ENCODE measurements at places on chromosomes 3 and 15.

DNA sequence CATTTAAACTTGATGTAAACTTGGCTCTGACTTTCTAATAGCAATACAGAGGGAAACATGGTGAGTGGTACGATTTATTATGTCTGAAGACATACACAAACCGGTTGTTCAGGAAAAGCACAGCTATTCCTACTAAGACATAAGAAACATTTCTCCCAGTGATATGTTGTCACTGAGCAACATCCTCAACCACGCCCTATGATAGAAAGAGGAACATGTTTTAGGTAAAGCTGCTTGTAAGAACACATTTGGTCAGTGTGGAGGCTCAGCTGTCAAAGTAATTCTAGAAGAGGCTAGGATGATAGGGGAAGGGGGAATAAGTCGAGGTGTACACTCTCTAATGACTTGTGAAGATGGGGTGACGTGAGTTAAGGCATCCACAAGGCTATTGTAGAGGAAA is 42.7 kb upstream of the B3GNT5 start:
- DNase-seq = no peak

DNA sequence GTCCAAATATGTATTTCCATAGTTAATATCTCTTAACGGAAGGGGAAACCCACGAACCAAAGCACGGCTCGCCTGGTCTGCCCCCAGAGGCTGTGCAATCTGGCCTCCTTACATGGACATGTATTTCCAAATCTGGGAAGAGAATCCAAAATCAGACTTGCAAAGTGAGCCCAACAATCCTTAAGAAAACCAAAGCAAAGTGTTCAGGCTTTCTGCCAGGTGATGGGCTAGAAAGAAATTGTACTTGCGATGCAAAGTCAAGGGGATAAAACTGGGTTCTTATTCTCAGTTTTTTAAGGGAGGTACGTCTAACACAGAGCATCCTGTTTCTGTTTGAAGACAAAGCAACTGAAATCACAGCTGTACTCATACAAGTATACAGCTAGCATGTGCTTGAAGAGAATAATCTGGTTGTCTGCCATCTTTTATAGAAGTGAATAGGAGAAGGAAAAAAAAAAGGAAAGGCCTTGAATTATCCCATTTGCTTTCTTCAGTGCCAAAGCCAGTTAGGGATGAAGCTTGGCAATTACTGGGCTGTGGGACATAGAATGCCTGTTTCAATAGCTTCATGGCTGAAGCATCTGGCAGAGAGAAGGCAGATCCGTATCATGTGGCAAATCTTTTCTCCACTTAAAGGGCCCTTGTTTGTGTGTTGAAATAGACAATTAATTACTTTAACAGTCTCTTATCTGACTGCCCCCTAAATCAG is 48.4 kb downstream of the LRIG1 start:
- DNase-seq = no peak

- DNase-seq = no peak
Measured at GRCh38 chr3:30470496-30470895, 135.9 kb upstream of the TGFBR2 start.

DNA sequence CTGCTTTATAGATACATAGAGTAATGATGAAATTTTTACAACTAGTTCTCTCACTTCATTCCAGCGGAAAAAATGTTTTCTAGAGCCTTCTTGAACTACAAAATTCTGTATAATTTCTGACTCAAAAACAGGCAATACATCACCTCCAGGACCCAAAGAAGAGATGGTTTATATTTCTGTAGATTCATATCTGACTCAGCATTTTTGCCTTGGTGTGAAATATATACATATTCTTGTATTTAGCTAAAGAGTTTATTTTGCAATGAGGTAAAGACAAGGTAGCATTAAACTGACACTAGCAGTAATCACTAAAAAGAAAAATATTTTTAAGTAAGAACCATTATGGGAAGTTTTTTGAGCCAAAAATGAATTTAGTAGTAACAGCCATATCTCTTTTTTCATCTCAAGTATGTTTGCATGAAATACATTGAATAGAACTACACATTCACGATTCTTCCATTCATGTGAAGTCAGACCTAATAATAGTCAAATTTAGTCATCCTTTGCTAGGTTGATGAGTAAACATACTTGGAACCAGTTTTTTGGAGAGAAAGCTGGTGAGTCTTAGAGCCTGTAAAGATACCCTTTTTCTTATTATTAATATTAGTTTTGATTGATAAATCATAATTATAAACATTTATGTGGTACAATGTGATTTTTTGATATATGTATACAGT is 31.6 kb downstream of the COL8A1 start:
- DNase-seq = no peak

DNA sequence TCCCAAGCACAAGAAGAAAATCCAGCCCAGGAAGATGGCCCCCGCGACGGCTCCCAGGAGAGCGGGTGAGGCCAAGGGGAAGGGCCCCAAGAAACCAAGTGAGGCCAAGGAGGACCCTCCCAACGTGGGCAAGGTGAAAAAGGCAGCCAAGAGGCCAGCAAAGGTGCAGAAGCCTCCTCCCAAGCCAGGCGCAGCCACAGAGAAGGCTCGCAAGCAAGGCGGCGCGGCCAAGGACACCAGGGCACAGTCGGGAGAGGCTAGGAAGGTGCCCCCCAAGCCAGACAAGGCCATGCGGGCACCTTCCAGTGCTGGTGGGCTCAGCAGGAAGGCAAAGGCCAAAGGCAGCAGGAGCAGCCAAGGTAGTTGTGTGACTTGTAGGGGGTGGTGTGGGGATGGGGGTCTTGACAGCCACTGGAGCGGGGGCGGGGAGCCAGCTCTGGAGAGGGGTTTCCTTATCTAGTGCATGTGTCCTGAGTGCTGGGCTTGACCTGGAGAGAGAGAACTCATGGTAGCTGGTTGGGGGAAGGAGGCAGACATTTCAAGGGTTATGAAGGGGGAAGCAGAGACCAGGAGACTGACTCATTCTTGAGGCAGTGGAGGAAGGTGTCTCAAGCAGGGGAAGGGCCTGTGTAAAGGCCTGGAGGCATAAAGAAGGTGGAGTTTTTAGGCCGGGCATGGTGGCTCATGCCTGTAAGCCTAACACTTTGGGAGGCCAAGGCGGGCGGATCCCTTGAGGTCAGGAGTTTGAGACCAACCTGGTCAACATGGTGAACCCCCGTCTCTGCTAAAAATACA is 6.2 kb downstream of the H1-8 start:
- no peak for DNase-seq

GRCh38 chr3:58742239-58742638 is 75.7 kb upstream of the FAM3D start:
- no peak for DNase-seq

- DNase-seq = no peak
Measured at GRCh38 chr3:111862415-111862814, 3.4 kb downstream of the PHLDB2 start.

GRCh38 chr3:64901522-64901885 is 213.7 kb upstream of the ADAMTS9 start:
- DNase-seq = no peak

- no peak for DNase-seq
Measured at GRCh38 chr15:40904552-40905201, 10.4 kb downstream of the VPS18 start.

GRCh38 chr3:14770591-14770990 is 48.2 kb upstream of the FGD5 start:
- no peak for DNase-seq

GRCh38 chr15:62847900-62848489 is 194.6 kb upstream of the TPM1 start:
- DNase-seq = no peak

DNA sequence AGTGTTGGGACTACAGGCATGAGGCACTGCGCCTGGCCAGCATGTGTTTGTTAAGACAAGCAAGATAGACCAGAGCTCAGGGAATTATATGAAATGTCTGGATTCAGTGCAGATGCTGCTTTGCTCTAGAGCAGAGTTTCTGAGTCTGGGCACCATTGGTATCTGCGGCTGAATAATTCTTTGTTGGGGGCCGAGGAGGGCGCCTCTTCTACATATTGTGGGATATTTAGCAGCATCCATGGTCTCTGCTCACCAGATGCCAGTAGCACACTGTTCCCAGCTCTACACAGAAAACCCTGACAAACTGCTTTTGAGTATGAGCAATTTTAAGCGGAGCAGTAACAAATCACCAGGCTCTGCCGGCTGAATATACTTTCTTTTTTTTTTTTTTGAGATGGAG is 3.6 kb upstream of the LDHAL6B start:
- no peak for DNase-seq

Data from CD4-positive, alpha-beta T cell treated with Interleukin-6 at 100 ng/mL for 8 hours (primary cell).